ENCODE measurements at places on chromosomes 11 and 22.

- DNase-seq: no peak
Observed at GRCh38 chr22:28148816-28149465, 229.9 kb upstream of the PITPNB start.

DNA sequence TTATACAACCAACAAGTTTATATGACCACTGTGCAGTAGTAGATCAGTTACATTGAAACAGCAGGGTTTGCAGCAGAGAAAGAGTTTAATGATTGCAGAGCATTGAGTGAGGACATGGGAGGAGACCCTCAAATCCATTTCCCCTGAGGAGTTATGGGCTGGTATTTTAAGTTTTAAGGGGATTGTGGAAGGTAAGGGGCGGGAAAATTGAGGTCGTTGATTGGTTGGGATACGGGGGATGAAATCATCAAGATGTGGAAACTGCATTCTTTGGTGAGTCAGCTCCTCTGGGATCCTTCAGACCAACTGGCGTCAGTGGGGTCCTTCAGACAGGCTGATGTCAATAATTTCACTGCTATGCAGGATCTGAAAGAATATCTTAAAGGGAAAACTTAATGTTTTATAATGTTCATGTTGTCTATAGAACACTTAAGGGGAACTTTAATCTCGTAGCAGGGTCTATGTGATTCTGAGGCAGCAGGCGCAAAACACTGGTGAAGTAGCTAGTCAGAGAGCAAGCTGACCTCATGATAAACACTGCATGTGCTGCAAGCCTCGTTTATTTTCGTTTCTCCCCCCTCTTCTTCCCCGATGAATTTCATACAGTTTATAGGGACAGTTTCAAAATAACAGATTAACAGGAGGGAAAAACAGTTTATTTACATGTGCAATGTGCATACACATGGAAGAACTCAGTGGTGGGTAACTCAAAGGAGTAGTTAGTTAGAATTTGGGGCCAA, 17.4 kb upstream of the BACE1-AS start:
- peak; percentile 89 for DNase-seq

GRCh38 chr11:112795911-112796649, 165.1 kb upstream of the NCAM1 start:
- no peak for DNase-seq

- DNase-seq: no peak
Observed at GRCh38 chr11:60953781-60954180, 1.8 kb upstream of the SLC15A3 start.

DNA sequence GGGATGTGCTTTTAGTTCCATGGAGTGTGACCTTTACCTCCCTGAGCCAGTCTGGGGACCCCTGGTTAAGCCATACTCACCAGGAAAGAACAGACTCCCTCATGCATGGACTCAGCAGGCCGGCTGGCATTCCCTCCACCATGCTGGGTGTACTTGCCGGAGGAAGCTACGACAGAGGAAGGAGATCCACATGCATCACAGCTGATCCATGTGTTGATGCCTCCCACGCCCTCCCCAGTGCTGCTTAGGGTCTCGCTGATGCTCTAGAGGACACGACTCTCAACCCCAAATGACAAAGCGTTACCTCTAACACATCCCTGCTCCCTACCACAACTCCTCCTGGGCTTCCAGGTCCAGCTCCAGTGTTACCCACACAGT, 39.8 kb downstream of the GAB4 start:
- DNase-seq: no peak

DNA sequence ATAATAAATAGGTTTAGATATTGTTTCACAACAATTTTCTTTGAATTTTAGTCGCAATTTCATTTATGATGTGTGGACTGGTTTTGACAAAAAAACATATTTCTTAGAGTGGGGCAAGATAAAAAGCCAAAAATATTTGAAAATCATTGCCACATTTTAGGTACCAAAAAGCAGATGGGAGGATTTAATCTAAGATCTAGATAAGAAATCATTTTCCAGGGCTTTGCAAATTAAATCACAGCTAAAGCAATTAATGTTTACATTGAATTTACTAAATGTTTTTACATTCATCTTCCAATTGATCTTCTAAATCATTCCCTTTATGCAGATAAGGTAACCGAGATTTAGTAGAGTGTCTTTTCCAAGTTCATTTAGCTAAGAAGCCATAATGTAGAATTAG, 1386.0 kb upstream of the TENM4 start:
- no peak for DNase-seq

DNA sequence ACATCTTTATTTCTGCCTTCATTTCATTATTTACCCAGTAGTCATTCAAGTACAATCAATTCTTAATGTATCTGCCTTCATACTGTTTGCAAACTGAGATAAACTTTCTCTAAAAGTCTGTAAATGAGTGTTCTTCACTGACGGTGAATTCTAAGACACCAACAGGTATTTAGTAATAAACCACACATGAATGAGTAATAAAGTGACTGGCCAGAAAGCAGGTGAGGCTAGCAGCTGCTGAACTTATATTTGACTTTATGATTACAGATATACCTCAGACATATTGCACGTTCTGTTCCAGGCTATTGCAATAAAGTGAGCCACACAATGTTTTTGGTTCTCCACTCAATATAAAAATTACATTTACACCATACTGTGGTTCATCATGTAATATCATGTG, 1894.0 kb upstream of the RAG2 start:
- no peak for DNase-seq

DNA sequence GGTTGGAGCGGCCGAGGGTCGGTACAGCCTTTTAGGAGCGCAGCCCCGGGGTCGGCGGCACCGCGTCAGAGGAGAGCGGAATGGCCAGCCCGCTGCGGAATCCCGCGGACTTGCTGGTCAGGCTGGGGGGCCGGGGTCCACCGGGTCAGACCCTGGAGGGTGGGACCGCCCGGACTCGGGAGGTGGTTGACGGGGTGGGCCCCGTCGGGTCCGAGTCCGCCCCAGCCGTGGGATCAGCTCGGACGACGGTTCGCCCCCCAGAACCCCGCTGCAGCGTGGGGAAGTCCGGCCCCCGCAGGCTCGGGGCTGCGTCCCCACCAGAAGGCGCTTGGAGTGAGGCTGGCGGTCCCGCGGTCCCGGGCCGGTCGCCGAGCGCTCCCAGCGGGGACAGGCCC, 301 bp upstream of the ADM2 start:
- DNase-seq: no peak

- no peak for DNase-seq
Observed at GRCh38 chr11:68684385-68685356, at the start of gene GAL. TSS of gene GAL (plus strand) at chr11:68684544. CDS start at chr11:68684924, 380 bp downstream.

DNA sequence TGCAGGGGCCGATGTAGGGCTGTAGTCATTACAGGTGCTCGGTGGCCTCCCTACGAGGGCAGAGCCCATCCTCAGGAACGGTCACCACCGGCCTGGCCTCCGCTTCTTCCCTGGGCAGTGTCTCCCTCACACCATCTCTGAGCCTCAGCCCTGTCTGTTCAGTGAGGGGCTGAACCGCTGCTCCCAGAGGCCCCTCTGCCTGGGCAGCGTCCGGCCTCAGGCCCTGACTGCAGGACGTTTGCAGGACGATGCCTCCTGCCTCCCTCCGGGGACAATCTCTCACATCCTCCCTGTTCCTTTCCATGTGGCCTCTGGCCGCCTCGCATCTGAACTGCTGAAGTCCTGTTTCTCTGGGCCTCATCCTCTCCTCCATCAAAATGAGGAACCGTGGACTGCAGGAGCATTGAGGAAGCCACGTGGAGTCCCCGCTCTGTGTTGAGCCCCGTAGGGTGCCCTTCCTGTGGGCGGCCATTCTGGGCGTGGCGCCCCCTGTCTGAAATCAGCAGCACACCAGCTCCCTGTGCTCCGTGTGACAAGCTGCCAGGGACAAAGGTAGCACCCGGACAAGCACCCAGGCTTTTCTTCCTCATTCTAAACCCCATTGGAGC, 933.5 kb downstream of the BRD1 start:
- no peak for DNase-seq

DNA sequence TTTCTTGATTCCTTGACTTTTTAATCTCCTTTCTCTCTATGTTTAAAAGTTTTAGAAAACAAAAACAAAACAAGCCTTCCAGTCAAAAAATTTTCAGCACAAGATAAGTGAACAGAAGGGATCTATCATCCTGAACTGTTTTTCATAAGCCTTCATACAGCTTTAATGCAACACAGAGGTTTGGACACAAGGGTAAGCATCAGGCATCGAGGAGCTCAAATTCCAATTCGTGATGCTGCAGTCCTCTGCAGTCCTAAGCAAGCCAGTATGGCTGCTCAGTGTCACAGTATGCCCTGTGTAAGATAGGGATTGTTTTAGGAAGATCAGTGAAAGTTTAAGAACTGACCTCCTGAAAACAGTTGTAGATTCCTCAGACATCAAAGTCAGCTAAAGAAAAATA, 740.9 kb downstream of the NTM start:
- peak; percentile 38 for DNase-seq

DNA sequence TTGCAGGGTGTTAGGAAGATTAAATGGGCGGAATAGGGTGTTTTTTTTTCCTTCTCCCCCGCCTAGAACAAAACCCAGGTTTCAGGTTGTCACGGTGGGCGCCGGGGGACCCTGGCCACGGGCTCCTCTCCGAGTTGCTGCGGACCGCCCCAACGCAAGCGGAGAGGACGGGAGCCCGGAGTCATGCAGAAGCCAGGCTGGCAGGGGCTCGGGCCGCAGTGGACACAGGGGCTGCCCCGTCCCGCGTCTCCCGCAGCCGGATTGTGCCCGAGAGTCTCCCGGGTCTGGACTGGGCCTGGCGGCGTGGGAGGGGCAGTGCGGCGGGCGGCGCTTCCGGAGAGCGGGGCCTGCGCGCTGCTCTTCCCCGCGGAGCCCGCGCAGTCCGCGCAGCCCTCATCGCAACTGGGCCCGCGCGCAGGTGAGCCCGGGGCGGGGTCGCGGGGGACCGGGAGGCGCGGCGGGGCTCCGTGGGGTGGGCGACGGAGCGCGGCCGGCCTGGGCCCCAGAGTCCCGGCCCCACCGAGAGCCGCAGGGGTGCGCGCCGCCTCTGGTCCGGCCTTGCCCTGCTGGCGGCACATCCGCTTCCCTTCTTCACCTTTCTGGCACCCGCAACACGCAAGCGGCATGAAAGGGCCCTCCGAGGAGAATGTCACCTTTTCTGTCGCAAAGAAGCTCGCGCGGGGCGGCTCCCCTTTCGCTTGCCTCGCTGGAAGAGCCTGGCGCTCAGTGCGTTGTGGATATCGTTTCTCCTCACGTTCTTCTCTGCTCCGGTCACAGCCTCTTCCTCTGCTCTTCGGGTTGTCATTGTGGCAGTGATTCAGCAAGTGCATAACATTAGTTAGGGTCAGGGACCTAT, at the start of gene TIRAP:
Gene TIRAP, plus strand, starts transcription at position 358 of the 856 bp plus-strand sequence. CDS start 7,802 bp downstream, outside the sequence.
- DNase-seq: peak; percentile 61

DNA sequence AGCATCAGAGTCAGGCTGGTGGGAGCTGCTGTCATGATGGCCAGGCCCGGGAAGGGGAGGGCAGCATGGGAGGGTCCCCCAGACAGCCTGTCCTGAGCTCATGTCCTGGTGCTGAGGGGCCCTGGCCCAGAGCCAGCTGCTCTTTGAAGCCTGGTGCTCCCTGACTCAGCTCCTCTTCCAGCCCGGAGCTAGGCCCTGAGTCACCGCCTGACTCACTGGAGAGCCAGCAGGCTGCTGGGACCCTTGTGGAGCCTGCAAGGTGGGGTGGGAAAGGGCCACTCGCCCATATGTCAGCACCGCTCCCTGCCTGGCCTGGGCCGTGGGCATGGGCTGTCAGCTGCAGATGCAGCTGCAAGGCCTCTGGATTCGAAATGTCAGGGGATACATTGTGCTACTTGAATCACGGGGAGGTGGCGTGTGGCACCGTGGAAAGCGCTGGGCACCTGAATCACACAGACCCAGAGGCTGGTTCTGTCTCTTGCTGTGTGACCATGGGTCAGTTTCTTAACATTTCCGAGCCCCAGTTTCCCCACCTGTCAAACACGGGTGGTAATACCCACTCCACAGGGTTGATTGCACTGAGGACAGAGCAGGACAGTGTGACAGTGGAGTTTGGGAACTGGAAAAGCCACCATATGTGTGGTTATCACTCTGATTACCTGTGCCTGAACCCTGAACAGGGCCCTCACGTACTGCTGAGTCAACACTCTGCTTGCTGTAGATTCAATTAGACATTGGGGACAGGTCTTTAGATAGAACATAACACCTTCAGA, 4.4 kb downstream of the CACNA1I start:
- DNase-seq: peak; percentile 94

DNA sequence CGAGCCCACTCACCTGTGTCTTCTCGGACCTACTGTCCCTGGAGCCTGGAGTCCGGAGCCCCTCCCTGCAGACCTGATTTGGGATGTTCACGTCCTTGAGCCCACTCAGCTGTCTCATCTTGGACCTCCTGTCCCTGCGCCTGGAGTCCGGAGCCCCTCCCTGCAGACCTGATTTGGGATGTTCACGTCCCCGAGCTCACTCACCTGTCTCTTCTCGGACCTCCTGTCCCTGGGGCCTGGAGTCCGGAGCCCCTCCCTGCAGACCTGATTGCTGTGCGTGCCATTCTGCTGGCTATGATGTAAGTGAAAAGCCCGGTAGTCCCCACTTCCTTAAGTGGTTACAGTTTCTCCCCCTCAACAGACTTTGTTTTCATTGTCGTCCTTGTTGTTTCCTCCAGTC, 867.1 kb downstream of the BRD1 start:
- DNase-seq: no peak

DNA sequence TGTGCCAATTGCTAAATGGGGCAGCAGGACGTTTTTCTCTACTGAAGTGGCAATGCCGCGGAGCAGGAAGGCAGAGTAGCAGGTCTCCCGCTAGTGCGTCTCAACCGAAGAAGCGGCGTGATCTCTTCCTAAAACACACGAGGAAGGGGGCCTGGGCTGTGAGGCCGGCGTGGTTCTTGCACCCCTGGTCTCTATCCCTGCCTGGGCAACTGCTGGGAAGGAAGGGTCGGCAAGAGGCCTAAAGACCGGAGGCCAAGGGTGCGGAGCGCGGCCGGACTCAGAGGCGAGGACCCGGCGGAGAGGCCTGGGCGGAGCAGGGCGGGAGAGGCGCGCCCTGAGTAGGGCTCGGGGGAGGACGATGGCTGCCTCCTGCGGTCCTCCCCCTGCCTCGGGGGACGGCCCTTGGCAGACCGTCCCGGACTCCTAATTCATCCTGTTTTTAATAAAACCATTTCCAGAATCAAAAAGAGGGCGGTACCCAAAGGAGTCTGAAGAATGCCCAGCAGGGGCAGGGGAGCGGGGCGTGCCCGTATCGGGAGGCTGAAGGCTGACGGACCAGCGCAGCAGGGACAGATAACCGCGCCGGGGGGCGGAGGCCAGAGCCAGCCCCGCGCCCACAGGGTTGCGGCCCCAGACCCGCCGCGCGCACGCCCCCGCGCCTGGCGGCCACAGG, 572 bp upstream of the APLP2 start:
- peak; percentile 92 for DNase-seq

All from fibroblast of lung (primary cell).